ENCODE measurements at places on chromosomes 16 and 17.

DNA sequence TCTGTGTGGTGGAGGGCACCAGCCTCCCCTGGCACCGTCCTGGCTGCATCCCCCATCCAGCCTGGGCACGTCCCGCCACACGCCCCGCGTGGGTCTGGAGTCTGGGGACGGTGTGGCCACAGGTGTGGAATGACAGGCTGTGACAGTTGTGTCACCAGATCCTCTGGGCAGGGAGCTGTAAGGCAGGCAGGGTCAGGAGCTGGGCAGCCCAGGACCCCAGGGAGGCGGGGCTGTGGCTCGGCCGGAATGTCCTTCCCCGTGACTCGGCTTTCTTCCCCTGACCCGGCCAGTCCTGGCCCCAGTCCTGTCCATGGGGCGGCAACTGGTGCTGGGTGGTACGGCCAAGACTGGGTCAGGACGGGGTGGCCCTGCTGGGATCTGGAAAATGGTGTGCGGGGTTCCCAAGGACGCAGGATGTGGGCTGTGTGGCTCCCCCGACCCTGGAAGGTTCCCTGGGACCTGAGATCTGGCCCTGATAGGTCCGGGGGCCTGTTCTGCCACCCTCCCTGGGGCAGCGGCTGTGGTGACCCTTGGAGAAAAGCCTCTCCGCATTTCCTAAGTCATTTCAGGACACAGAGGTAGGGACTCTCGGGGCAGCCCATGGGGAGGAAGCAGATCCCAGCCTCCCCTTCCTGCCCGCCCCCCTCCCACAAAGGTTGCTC is 3.3 kb upstream of the SLC16A3 start:
- no peak for DNase-seq

- no peak for DNase-seq
These were observed 77.0 kb upstream of the HS3ST4 start for GRCh38 chr16:25614716-25615265.

- no peak for DNase-seq
These were observed 82.9 kb downstream of the LMF1 start for GRCh38 chr16:887846-888245.

- no peak for DNase-seq
These were observed 20.1 kb downstream of the WFDC1 start for GRCh38 chr16:84314814-84315213.

GRCh38 chr17:6097005-6097279 is 26.8 kb downstream of the WSCD1 start:
- DNase-seq = no peak

GRCh38 chr16:14302031-14302398 is 230.9 kb downstream of the MRTFB start:
- peak; percentile 83 for DNase-seq

Measured in MG63 (cell line).